Activated naive CD8-positive, alpha-beta T cell treated with anti-CD3 and anti-CD28 coated beads for 36 hours (primary cell): ENCODE measurements at places on chromosomes 3 and 15. TPM values are rescaled to one million over a fixed set of nuclear protein-coding genes. Genes with fewer than 3 reads are reported as not detected.

The BUB1B gene
- total RNA-seq: 70.6 TPM

The C3orf22 gene
- not detected for total RNA-seq

The ZNF621 gene
- total RNA-seq: 19.6 TPM

The SENP5 gene
- 28.1 TPM for total RNA-seq

The RBP2 gene
- total RNA-seq: not detected

DNA sequence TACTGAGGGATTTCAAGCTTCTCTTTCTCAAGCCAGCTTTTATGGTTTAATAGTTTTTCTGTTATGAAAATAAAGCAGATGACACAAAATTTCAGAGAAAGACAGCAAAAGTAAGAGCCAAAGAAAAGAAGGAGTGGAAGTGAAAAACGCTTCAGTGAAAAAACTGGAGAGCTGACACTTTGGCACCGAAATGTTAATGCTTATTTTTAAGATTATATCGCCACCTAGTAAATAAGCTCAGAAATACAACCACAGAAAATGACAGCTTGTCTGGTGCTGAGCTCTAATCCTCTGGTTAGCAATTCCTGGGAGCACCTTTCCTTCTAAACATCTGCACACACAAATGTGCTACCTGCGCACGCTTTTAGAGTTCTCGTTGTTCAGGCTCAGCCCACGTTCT is 101.6 kb downstream of the ZPLD1 start:
- no peak for DNase-seq

- DNase-seq: no peak
Measured at GRCh38 chr3:59709702-59710553, 660.1 kb upstream of the CFAP20DC start.

DNA sequence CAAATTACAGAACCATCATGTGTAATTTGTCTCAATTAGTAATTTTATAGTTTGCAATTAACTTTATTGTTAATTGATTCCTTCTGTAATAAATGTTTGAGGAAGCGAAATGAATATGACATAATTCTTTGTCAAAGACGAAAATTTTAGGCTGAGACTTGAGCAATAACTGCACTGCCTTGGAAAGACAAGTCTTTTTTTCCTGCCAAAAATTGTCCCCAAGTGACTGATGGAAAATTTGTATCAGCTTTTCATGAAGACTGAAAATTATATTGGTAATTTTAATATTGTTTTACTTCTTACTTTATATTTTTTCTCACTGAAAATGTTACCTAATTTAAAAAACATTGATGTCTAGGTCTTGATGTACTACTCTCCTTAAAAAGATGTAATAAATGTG is 622.6 kb downstream of the NLGN1 start:
- no peak for DNase-seq

DNA sequence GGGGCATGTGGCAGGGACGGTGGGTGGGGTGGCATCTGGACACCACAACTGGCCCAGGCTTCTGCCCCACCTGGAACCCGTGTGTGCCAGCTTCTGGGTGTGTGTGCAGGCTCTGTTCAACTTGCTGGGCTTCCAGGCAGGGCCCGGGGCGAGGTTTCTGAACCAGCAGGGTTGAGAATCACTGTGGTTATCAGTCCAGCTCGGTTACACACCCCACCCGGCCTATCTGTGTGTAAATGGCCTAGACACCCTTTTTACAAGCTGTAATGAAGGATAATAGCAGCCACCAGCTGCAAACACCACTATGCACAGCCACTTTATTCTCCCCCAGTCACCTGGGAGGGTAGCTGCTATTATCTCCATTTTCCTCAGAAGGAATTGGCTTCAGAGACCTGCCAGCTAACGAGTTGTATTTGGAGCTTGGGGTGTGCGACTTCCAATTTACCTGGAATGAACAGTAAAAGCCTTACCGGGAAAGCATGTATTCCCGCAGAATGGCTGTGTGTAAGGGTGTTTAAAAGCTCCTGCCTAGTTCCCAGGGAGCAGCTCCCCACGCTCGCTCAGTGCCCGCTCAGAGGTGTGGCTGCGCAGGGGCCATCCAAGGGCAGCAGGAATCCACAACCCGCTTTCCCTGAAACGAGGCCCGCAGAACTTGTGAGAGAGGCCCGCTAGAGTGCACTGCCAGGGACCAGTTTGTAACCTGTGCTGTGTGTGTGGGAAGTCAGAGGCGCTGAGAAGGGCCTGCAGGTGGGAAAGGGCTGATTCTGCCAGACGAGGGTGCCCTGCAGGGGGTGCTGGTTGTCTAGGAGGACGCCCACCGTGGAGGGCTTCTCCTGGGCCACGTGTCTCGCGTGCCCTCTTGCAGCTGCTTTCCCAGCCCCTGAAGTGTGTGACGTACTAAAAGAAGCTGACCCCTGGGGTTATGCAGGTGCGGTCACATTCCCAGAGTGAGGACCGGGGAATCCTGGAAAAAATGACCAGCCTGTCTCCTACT is 83.5 kb downstream of the C3orf70 start:
- no peak for DNase-seq
